CD4-positive, alpha-beta memory T cell (primary cell): ENCODE measurements at places on chromosomes 7 and 10. TPM values are rescaled to one million over a fixed set of nuclear protein-coding genes. Genes with fewer than 3 reads are reported as not detected.

The TMEM176B gene
- 1.6 TPM for total RNA-seq

The IFIT1 gene
- 6.3 TPM for total RNA-seq

DNA sequence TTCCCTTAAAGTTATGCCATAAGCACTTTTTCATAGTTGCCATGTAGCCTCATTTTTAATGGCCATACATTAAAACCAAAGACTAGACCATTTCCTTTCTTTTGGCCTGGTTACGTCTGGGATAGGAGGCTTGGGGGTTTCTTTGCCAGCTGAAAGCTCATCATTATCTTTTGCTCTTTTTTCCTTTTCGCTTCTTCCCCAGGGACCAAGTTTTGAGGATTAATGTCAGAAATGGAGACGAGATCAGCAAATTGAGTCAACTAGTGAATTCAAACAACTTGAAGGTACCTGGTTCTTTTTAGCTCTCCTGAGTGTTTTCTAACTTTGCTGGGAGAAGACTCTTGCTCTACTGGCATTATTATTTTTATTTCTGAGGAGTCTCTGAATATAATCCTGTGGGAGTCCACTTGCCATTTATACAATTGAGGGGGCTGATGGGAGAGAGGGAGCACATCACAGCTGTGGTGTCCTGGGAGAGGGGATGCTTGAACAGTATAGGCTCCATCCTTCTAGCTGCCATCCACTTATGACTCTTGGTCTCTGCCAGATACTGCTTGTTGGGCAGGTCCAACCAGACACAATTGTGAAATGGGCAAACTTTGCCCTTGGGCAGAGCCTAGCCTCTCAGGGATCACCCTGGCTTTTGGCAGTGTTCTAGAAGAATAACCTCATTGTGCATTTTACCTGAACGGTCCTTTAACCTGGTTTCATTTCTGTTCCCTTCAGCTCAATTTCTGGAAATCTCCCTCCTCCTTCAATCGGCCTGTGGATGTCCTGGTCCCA lies 5.8 kb downstream of the CPA4 start:
- H3K4me1 ChIP-seq = no peaks in the 10 kb centered on the region
- no peaks in the 10 kb centered on the region for H3K27me3 ChIP-seq
- no peak overlapping the region for H3K27ac ChIP-seq
- no peaks in the 10 kb centered on the region for H3K36me3 ChIP-seq
- H3K4me3 ChIP-seq = no peak overlapping the region

DNA sequence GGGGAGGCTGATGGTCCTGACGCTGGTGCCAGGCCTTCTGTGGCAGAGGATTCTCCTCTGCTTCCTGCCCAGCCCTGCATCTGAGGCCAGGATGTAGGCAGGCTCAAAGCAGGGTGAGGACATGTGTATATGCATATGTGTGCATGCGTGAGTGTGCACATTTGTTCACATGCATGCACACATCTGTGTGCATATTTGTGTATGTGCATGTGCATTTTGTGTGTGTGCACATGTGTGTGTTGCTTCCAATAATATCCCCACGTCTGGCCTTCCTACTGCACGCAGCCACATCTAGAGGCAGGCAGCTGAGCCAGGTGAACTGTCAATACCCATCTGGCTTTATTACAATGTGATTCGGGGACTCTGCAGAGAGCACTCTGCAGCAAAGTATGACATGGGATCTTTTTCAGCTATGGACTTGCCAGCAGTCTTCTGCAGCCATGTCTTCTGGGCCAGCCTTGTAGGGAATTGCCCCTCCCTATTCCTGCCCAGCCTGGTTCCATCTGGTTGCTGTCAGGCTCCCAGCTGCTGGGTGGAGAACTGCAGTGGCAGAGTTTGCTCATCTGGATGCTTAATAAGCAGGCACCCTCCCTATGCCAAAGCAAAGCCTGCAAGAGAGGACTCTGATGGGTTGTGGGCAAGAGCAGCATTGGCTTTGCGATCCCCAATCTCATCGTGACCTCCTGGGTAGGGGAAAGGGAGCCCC lies 140.7 kb downstream of the PFKFB3 start:
- H3K4me3 ChIP-seq = no peak overlapping the region
- H3K27me3 ChIP-seq = no peaks in the 10 kb centered on the region
- no peaks in the 10 kb centered on the region for H3K36me3 ChIP-seq
- no peak for DNase-seq
- no peak overlapping the region for H3K27ac ChIP-seq

- H3K36me3 ChIP-seq = peaks cover 2% of the 10 kb centered on the region
- no peaks in the 10 kb centered on the region for H3K27me3 ChIP-seq
- peaks cover 24% of the 10 kb centered on the region for H3K4me1 ChIP-seq
- H3K27ac ChIP-seq = no peak overlapping the region
- no peak overlapping the region for H3K4me3 ChIP-seq
- no peak for DNase-seq
These were observed 6.1 kb downstream of the NAMPT start for GRCh38 chr7:106278695-106279094.

DNA sequence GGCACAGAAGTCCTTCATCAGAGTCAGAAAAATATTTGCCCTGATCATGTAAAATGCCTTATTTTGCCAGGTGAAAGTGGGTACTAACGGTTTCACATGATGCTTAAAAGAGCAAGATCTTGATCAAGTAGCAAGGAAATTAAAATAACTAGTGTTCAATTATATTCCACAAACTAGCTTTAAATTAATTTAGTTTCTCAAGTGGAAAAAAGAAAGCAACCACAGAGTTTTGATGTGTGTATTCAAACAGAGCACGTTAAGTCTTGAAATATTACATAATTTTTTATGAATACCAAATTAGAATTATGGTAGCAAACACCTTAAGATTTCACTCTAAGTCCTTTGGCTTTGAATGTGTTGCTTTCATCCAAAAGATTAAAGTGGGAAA lies 47.3 kb downstream of the PIP4K2A start:
- H3K4me1 ChIP-seq = peaks cover 96% of the 10 kb centered on the region
- H3K27me3 ChIP-seq = no peaks in the 10 kb centered on the region
- peak overlapping the region; percentile 49 for H3K27ac ChIP-seq
- H3K36me3 ChIP-seq = no peaks in the 10 kb centered on the region
- peak; percentile 39 for DNase-seq

DNA sequence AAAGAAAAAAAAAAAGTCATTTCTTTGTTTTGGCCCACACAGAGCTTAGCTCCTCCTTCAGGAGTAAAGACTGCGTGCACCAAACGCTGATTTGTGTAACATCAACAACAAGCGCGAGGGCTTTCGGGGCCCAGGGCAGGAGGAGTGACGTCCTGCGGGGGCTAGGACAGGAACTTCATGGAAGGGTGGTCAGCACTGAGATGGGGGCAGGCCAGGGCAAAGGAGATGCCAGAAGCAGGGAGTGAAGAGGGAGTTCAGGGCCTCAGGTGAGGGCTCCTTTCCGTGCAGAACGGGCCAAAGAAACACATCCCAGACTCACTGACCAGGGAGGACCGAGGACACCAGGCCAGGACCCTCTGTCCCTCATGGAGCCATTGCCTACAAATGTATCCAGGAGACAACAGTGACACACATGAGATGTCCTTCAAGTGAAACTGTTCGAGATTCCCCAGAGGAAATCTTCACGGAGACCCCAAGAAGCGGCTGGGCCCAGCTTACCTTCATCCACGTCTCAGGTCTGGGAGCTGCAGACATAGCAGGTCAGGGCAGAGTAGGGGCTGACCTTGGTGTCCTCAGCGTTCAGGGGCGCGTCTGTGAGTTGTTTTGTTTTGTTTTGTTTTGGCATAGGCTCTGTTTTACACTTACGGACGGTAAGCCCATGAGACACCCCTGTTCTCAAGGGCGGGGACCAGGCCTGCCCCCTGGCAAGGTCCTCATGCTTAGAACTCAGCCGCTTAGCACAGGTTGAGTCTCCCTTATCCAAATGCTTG lies 30.4 kb upstream of the SHH start:
- H3K36me3 ChIP-seq = no peaks in the 10 kb centered on the region
- no peak for DNase-seq
- H3K4me1 ChIP-seq = no peaks in the 10 kb centered on the region
- H3K27ac ChIP-seq = no peak overlapping the region
- H3K27me3 ChIP-seq = no peaks in the 10 kb centered on the region

- H3K4me1 ChIP-seq = no peaks in the 10 kb centered on the region
- no peaks in the 10 kb centered on the region for H3K36me3 ChIP-seq
- no peak overlapping the region for H3K27ac ChIP-seq
- H3K4me3 ChIP-seq = no peak overlapping the region
- H3K27me3 ChIP-seq = no peaks in the 10 kb centered on the region
These were observed 35.3 kb upstream of the MYL10 start for GRCh38 chr7:101664436-101664835.

GRCh38 chr7:100670074-100670473 lies 3.5 kb upstream of the GNB2 start:
- no peak for DNase-seq
- H3K4me1 ChIP-seq = peaks cover 9% of the 10 kb centered on the region
- H3K36me3 ChIP-seq = no peaks in the 10 kb centered on the region
- no peak overlapping the region for H3K27ac ChIP-seq
- H3K27me3 ChIP-seq = no peaks in the 10 kb centered on the region
- H3K4me3 ChIP-seq = no peak overlapping the region

DNA sequence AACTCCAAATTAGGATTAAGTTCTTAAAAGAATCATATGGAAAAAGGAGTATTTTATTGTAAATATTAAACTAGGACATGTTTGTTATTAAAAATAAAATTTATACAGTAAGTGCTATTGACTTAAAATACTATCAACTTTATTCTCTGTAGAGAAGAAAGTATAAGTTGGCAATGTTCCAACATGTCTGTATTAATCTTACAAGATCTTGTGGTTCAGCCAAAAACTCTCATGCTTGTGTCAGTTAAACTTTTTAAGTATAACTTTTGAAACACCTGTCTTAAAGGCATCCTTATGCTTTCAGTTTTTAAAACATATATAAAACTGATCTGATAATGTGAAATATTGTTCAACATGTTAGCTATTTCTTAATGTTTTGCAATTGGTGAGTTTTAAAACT lies 160.7 kb downstream of the ZEB1 start:
- no peak overlapping the region for H3K27ac ChIP-seq
- H3K4me1 ChIP-seq = peaks cover 9% of the 10 kb centered on the region
- no peak overlapping the region for H3K4me3 ChIP-seq
- H3K36me3 ChIP-seq = no peaks in the 10 kb centered on the region
- peak; percentile 5 for DNase-seq
